Thoracic aorta (tissue), 2 donors: ENCODE measurements at places on chromosomes 6 and 20. TPM values are rescaled to one million over a fixed set of nuclear protein-coding genes. Genes with fewer than 3 reads are reported as not detected.

DNA sequence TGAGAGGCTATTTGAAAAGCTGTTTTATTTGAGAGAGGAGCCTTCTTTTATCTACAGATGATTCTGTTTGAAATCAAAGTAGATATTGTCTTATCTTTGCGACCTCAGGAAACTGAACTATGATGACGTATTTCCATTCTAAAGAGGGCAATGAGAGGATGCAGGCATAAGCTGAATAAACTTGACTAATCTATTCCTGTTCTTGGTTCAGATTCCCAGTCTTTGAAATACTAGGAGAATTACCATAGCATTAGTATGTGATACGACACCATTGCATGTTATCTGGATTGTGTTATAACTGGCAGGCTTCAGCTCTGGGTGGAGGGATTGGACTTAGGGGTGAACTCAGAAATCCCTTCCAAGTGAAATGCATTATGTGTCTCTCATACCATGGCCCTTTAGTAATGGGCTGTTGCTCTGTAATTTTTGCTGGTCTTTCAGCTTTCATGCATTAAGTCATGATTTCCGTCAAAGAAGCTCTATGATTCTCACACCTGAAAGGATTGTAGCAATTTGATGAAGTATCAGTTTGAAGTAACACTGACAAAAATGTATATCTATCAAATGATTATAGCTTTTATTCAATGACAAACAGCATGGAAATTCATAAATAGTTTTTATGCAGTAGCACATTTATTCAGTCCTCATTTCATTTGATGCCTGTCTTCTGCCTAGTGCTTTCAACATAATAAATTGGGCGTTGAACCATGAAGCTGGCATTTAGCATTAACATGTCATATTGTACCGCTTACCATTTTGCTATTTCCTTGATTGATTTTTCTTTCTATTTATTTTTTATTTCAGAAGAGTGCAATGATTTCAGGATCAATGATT, 138.4 kb upstream of the SPACA1 start:
- DNase-seq, result no peak

DNA sequence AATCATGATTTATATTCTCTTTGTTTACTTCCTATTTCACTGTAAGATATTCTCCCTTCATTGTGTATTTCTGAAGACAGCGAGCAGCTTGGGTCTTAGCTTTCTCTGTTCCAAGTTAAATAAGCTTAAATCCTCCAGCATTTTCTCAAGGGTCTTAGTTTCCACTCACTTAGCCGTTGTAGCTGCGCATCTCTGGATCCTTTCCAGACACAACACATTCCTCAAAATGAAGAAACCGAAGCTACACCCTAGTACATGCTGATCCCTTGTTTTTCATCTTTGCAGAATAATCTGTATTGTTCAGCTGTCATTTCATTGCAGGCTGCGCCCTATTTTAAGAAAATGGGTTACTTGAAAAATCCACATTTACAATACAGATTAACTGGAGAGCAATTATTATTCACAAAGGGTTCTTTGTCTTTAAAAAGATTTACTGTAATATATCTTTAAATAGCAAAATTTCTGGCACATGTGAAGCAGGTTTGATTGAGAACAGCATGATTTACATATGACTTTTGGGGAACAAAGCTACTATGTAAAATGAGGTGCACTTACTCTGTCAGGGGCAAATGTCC, 375.8 kb downstream of the QKI start:
- no peak for DNase-seq

The BTBD3 gene
- 43.8 TPM for total RNA-seq

The SSTR4 gene
- not detected for total RNA-seq

The PNLDC1 gene
- total RNA-seq, result 0.54 TPM

The GJA10 gene
- not detected for total RNA-seq
